ENCODE measurements at places on chromosomes 2 and 18. TPM values are rescaled to one million over a fixed set of nuclear protein-coding genes. Genes with fewer than 3 reads are reported as not detected.

The CD207 gene
- 0.35 TPM for polyA plus RNA-seq

The KCNF1 gene
- polyA plus RNA-seq, result 0.13 TPM

The SLC16A14 gene
- polyA plus RNA-seq, result 6.1 TPM

The ACADL gene
- polyA plus RNA-seq, result 4.5 TPM

The GALM gene
- 38.7 TPM for polyA plus RNA-seq

The C1QL2 gene
- polyA plus RNA-seq, result not detected

GRCh38 chr2:100990166-100990565 lies 11.9 kb upstream of the RPL31 start:
- no peak for DNase-seq

GRCh38 chr2:158184556-158185343 lies 83.1 kb downstream of the UPP2 start:
- DNase-seq, result no peak

DNA sequence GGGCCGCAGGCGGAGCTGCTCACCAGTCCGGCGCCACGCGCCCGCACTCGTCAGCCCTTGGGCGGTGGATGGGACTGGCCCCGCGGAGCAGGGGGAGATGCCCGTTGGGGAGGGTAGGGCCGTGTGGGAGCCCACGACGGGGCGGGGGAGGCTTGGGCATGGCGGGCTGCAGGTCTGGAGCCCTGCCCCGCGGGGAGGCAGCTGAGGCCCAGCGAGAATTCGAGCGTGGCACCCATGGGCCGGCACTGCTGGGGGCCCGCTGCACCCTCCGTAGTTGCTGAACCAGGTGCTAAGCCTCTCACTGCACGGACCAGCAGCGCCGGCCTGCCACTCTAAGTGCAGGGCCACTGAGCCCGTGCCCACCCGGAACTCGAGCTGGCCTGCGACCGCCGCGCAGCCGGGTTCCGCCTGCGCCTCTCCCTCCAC lies 182.4 kb upstream of the ERBB4 start:
- no peak for DNase-seq

GRCh38 chr2:17752892-17753802 lies 463 bp downstream of the SMC6 start:
- no peak for DNase-seq

GRCh38 chr2:231332388-231332787 lies 63.1 kb upstream of the B3GNT7 start:
- no peak for DNase-seq

GRCh38 chr2:8090748-8091700 lies 590.8 kb upstream of the ID2 start:
- DNase-seq, result peak; percentile 66

- no peak for DNase-seq
Measured at GRCh38 chr2:130390460-130391057, 34.7 kb downstream of the PTPN18 start.

- no peak for DNase-seq
Measured at GRCh38 chr2:8790739-8791162, 46.7 kb downstream of the KIDINS220 start.

DNA sequence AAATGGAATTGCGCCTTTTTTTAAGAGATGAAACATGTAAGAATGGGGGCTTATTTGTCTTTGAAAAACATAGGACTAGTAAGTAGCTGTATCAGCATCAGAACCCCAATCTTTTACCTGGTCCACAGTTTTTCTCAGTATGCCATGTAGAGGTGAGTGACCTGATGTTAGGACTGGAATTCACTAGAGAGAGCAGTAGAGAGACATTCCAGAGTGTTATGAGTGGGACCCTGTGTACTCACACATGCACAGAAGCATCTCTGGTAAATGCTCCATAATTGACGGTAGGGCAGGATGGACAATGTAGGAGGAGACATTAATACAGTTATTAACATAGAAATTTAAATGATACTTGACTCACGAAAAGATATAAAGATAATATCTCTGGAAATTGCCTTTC lies 1.4 kb upstream of the GALNT13 start:
- no peak for DNase-seq

DNA sequence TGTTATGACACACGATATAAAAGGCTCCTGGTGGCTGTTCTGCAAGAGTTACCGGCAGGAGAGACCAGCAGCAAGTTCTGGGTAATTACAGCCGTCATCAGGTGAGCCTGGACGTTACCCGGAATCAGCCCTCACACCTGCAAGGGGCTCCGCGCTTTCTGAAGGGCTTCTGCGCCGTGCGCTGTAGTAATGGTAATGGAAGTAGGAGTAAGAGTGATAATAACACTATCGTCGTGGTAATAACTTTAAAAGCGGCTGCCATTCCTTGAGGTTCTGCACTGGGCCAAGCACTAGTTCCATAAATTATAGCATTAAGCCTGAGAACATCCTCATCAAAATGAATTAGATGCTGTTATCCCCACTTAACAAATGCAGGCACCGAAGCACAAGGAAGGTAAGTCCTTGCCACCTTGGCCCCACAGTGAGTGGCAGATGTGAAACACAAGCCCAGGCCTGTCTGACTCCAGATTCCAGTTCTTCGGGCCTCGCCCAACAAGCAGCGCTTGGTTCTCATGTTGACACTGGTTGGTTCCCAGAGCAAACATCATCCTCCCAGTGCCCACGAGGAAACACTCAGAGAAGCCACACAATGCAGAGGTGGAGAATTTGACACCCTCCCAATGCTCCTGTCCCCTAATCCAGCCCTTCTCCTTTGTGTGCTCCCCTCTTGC lies 205.2 kb downstream of the EIPR1 start:
- no peak for DNase-seq

- no peak for DNase-seq
Measured at GRCh38 chr2:199216253-199216652, 241.5 kb downstream of the SATB2 start.

Measured in ovary (tissue), 10 donors.